ENCODE measurements at places on chromosomes 7 and 10.

- no peak for DNase-seq
Observed at GRCh38 chr7:25877802-25878789, 273.9 kb upstream of the NFE2L3 start.

DNA sequence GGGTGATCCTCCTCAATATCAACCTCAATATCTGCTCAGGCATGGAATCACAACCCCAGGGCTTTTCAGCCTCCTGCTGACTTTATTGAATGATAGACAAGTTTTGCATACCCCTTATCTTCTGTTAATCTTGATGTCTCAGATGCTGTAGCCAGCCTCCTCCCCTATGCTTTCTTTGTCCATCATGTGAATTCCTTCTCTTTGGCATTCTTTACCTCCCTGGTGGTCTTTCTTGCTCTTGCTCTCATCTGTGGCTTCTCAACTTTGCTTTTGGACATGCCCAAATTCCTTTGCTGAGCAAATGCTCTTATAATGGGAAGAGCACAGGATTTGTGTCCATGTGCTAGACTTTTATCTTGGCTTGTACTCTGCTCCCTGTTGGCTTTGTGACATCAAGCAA, 73.4 kb upstream of the FAM13C start:
- DNase-seq: no peak

DNA sequence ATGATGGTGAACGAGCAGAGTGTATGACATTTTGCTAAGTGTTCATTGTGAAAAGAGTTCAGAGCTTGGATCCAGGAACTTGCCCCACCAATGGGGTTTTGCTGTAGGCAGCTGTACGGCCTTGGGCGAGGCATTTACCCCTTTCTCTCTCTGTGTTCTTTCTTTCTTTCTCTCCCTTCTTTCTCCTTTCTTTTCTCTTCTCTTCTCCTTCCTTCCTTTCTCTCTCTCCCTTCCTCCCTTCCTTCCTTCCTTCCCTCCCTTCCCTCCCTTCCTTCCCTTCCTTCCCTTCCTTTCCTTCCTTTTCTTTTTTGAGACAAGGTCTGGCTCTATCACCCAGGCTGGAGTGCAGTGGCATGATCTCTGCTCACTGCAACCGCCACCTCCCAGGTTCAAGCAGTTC, 45.3 kb upstream of the KMT2C start:
- no peak for DNase-seq

DNA sequence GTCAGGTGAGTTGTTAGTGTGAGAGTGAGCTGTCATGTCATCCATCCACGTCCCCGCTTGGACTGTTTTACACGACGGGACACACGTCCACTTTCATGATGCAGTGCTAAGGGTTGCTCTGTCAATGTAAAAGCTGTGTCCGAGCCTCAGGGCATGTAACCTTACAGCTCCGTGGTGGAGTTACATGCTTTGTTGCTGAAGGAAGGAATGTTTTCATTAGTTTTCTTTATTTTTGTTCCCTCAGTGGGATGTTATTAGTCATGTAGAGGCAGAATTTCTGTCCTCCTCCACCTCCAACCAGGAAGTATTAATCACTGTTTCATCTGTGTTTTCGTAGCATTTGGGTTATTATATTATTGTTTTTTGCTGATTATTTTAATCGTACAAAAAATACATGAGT, 88.6 kb downstream of the NRG3 start:
- no peak for DNase-seq

- no peak for DNase-seq
Observed at GRCh38 chr10:13001041-13001886, at the start of gene CCDC3. TSS of gene CCDC3 (minus strand) at chr10:13001713. CDS start at chr10:13001570, 143 bp downstream.

DNA sequence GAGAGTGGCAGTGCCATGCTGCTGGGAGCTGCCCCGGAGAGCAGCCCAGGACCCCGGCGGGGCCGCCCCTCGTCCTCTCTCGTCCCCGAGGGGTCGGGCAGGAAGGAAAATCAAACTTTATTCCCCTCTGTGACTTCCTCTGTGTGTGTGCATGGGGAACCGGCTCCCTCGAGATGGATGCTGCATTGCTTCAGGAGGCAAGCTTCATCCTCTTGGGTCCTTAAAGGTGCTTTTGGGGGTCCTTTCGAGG, 726 bp downstream of the MCU start:
- DNase-seq: no peak

GRCh38 chr10:12705943-12706342, 295.6 kb downstream of the CCDC3 start:
- no peak for DNase-seq

- DNase-seq: no peak
Observed at GRCh38 chr7:151801782-151802468, 75.0 kb downstream of the PRKAG2 start.

- DNase-seq: no peak
Observed at GRCh38 chr10:30437031-30437841, 3.3 kb downstream of the MAP3K8 start.

DNA sequence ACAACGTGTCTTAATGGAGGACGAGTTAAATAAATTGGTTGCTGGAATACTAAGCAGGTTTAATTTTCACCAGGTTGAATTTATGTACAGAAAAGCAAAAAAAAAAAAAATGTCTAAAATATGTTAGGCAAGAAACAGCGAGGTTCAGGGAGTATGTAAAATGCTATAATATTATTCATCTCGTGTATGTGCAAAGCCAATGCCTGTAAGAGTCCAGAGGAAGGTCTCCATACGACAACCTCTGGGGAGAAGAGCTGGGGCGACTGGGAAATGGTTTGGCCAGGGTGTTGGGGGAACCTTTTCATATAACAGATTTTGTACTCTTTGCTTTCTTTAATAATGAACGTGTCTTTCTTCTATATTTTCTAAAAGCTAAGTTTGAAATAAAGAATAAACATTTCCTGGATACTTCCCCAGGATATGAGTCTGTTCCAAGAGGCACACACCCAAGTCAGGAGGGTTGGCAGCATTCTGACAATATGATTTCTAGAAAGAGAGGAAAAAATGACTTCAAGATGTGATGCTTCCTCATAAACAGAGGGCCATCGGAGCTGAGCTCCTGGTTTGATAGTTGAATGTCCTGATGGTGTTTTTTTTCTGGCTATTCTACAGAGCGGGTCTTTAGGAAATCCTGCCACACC, 208.6 kb upstream of the MGMT start:
- DNase-seq: no peak

DNA sequence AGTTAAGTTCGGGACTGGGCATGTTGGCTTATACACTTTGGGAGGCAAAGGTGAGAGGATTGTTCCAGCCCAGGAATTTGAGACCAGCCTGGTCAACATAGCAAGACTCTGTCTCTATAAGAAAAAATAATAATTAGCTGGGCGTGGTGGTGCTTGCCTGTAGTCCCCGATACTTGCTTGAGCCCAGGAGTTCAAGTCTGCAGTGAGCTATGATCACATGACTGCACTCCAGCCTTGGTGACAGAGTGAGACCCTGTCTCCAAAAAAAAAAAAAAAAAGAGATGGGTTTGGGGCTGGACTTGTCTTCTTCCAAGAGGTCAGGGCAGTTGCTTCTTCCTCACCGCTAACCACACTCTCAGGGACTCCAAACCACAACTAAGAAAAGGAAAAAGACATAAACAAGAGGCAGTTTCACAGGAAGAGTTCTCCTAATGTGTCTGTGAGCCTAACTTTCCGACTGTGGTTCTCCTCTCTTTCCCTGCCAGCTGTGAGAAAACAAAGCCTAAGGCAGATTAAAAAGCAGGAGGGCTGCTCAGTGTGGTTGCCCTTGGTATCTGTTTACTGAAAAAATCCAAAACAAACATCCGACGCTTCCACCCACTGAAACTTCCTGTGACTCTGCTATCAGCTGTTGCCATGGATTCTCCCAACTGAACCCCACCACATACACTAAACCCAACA, 2.4 kb upstream of the SERPINE1 start:
- DNase-seq: peak; percentile 59

DNA sequence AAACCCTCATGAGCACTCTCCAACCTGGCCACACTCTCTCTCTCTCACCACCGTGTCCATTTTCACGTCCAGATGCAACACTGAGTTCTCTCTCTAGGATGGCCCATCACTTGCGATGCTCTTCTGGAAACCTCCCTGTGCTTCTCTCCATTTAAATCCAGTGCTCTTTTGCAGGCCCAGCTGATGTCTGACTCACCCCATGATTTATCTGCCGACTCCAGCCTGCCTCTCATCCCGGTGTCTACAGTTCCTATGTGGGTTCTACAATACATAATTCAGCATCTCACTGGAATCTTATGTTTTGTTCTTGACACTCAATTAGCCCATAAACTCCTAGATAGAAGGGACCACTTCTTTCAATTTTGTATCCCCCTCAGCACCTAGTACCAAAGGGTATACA, 5.0 kb downstream of the TPK1 start:
- no peak for DNase-seq

- DNase-seq: peak; percentile 15
Observed at GRCh38 chr7:15305002-15305600, 256.7 kb downstream of the AGMO start.

- no peak for DNase-seq
Observed at GRCh38 chr7:91988213-91988612, 47.6 kb downstream of the AKAP9 start.

DNA sequence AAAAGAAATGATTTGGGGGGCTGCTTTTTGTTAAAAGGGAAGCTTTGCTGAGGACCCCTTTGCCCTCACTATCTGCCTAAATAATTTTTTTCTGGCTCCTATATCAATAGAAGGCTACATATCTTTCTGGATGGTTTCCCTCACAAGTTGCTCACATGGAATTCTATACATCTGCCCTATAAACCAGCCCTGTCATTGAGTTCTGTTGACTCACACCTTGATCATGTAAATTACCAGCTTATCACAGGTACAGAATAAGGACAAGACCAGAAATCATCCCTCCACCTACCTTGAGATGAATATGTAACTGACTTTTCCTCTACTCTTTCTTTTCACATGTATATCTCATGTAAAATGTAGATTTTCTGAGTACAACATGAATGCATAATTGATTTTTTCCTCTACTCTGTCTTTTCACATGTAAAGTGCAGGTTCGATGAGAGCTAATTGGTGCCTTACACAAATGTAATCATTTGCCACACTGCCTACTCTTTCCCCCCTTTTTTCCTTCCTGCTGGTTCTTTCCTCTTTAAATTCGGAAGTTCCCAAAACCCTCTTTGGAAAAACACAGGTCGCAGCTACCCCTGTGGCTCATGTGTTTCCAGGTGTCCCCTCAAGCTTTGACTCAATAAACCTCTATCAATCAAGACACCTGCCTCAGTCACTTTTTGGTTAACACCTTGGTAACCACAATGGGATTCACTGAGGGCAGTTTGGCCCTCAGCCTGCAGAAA, 12.5 kb downstream of the CYP3A43 start:
- no peak for DNase-seq

GRCh38 chr10:7541137-7542087, 125.4 kb downstream of the ITIH5 start:
- DNase-seq: no peak

GRCh38 chr10:100339236-100339635, 7.8 kb upstream of the SCD start:
- no peak for DNase-seq

DNA sequence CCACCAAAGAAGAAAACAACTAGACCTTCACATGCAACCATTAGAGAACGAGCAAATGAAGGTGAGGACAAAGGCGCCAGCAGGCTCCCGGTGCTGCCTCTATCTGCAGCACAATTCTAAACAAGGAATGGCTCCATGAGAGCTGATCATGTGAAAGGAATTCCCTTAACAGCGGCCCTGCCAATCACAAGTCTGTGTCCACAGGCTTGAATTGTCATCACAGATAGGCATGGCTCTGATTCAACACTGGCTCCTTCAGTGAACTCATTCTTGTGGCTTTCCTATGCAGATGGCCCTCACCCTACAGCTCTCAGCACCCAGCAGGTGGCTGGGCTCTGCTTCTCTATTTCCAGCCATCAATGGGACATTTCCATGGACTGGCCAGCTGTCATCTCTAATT, 36.2 kb downstream of the LAMB1 start:
- no peak for DNase-seq

- no peak for DNase-seq
Observed at GRCh38 chr7:17947620-17948019, 7.3 kb upstream of the SNX13 start.

GRCh38 chr7:101784292-101785127, 32.9 kb upstream of the CUX1 start:
- no peak for DNase-seq

DNA sequence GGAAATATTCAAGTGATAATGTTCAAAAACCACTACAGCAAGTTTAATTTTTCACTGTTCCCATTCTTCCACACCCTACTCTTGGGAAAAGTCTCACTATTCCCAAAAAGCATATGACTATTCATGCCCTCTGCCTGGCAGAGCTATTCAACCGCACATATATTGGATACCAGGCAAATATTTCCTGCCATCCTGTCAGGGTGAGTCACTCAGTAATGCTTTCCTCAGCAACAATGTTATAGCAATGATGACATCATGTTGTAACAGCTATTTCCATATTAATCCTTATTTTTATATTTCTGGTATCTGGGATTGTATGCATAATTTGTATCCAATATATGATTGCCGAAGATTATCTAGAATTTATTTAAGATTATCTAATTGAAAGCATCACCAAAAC, 114.0 kb upstream of the PLXDC2 start:
- no peak for DNase-seq
